ENCODE measurements at places on chromosomes 5 and 9.

DNA sequence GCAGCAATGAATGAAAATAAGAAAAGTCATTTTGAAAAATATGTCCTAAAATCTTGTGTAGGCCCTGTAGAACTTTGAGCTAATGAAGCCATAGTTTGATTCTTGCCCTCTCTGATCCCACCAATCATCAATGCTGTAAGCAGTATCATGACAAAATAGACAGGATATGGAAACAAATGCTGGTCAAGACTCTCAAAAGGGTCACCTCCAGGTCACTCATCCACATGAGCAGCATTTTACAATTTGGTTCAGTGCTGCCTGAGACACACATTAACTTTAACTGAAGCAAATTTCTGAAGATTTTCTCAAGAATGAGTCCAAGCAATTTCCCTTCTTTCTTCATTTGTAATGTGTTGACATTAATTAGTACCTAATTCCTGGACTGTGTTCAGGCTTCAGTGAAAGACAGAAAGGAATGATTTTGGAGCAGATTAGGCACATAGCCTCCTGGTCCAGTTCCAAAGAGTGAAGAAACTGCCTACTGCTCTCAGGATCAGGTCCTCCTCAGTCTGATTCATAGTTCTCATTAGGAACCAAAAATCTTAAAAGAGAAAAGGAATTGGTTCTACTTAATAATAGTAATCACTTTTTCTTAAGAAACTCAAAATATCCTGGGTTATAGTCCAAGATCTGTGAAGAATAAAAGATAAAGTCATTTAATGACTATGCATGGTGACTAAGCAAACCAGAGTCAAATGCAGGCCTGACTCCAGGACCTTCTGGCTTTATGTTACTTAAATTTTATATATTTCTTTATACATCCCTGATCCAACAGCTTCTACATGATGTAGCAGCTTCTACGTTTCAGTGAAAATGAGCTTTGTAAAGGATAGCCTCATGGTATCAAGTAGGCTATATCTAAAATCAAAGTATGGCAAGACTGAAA, 192.1 kb upstream of the RGMB start:
- DNase-seq: no peak

GRCh38 chr5:173056783-173057061, 570 bp downstream of the CREBRF start:
- peak; percentile 71 for DNase-seq

- DNase-seq: no peak
Observed at GRCh38 chr9:9750719-9751118, 862.1 kb downstream of the PTPRD start.

DNA sequence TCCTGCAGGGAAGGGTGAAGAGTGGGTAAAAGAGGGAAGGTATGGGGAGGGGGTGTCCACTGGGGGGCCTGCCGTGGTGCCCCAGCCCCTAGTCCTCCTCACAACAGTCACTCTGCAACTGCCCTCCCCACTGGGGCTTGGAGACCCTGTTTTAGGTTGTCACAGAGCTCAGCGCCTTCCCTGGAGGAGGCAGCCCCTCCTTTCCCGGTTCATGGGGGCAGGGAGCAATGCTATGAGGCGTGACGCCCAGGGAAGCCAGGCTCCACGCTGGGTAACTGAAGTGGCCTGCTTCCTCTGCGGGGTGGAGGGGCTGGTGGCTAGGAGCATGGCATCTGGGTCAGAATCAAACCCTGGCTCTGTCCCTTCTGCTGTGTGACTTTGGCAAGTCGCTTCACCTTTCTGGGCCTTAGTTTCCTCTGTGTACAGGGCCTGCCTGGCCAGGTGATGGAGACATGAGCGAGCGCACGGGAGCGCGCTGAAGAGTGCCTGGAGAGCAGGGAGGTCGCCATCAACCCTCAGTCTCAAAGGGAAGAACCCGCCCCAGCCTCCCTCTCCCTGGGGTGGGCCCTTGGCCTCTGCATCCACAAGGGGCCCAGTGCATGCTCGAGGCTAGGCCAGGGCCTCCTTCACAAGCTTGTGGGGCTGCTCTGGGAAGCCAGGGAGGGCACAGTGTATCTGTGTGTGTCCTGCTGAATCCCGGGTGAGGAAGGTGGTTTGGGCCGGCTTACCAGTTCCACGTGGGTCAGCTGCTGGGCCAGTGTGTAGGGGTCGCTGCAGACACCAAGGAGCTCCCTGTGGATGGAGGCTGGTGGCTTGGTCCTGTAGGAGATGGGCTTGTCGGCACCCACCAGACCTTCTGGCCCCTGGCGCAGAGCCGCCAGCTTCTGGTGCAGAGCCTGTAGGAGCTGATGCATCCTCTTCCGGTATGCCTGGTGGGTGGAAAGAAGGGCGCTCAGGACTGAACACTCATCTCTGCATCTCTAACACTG, 56.4 kb upstream of the RNF130 start:
- DNase-seq: no peak

DNA sequence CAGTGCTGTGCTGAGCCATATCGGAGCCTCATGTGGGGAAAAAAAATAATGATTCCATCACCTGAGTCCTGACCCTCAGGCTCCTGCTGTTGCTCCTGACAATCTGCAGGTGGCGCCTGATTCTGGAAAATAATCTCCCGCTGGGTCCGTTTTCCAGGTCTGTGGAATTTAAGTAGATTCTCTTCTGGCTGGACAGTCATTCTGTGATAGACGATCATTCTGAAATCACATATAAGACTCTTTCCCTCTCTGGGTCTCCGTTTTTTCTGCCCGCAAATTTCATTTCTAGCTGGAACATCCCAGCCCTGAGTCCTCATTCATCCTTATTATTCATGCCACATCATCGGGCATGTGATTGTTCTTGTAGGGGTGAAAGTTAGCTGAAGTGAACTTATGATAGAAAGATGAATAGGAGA, 22.1 kb upstream of the STXBP1 start:
- DNase-seq: no peak

GRCh38 chr5:59260200-59260599, 633.3 kb downstream of the PDE4D start:
- no peak for DNase-seq

GRCh38 chr9:8855046-8855445, 1055.5 kb upstream of the DMAC1 start:
- no peak for DNase-seq

DNA sequence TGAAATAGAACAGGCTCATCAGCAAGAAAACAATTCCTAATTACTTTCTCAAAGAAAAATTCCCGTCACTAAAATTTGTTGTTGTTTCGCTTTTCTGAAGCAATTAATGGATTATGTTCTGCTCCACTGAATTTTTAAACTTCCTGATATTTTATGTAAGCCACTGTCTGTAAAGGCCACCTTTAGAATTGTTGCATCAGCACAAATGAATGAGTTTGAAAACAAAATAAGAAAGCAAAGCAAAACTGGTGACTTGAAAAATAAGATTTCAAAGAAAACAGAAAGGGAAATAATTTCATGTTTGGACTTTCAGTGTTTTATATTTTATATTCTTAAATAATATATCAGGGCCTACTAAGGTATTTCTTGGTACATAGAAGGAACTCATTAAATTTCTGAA, 636.3 kb upstream of the TYRP1 start:
- no peak for DNase-seq

- no peak for DNase-seq
Observed at GRCh38 chr5:45089870-45090269, 281.1 kb downstream of the MRPS30 start.

DNA sequence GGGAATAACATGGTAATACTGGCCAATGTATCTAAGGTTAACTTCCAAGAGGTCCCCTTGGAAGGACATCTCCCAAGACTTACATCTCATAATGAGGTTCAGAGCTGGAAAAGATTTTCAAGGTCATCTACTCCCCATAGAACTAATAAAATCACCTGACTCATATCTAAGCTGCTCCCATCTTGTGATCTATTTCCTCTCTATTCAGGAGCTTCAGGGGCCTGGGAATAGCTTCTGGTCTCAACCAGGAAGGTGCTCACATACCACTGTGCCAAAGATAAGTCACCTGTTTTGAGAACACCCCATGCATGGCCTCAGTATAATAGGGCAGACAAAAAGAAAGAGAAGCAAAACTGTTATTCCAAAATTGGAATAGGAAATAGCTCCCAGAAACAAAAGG, 74.2 kb downstream of the OXCT1 start:
- DNase-seq: no peak

GRCh38 chr5:65271906-65272305, 209.8 kb downstream of the ADAMTS6 start:
- DNase-seq: no peak

- DNase-seq: no peak
Observed at GRCh38 chr9:33130961-33131789, 36.0 kb downstream of the B4GALT1 start.

DNA sequence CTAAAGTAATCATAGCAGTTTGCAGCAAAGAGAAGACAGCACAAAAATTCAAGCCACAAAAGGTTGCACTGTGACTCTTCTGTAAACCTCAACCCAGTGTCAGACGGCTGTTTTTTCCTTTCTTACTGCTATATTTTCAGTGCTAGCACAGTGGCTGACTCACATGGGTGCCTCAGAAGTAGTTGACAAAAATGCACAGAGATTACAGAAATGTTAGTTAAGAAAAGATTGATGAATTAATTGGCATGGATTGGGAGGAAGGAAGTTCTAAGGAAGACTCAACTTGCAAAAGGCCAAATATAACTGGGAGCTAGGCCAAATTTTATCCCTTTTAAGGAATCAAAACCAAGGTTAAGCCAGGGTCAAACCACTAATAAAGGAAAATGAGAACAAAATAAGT, 43.7 kb upstream of the ITGA1 start:
- DNase-seq: no peak

DNA sequence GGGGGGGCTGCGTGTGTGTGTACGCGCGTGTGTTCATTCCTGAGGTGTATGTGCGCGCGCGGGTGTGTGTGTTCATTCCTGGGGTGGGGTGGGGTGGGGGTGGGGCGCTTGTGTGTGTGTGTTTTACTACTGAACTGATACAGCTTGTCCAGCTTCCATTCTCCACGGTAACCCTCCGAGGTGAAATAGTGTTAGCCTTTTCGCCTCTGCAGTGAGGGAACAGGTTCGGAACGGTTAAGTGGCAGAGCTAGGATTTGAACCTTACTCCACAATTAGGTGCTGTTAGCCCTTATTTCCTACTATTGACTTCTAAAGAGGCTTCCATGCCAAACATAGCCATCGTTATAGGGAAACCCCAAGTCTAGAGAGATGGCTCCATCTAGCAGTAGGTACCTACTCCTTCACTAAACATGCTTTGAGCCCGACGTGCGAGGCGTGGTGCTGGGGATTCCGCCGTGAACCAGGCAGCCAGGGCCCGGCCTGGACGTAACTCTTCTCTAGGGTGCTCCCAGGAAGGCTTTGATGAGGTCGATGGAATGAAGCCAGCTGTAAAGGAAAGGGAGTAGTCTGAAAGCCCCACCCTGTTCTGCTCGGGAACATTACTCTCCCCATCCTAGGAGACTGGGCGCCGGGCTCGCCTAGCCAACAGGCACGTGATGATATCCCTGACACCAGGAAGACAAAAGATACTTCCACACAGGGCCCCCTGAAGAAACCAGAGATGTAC, 782 bp upstream of the SKP1 start:
- no peak for DNase-seq

GRCh38 chr5:72552041-72552557, 44.9 kb upstream of the ZNF366 start:
- DNase-seq: no peak

DNA sequence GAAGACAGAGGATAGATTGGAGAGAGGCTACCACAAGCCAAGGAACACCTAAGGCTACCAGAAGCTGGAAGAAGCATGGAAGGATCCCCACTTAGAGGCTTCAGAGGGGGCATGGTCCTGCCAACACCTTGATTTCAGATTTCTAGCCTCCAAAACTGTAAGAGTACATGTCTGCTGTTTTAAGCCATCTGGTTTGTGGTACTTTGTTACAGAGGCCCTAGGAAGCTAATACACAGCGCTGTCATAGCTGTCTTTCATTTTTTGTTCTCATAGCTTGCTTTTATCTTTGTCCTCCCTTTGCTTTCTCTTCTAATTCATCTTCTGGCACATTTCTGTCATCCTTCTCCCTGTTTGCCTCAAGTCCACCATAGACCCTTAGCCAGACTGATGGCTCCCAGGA, 104.5 kb downstream of the ATP10B start:
- DNase-seq: no peak

DNA sequence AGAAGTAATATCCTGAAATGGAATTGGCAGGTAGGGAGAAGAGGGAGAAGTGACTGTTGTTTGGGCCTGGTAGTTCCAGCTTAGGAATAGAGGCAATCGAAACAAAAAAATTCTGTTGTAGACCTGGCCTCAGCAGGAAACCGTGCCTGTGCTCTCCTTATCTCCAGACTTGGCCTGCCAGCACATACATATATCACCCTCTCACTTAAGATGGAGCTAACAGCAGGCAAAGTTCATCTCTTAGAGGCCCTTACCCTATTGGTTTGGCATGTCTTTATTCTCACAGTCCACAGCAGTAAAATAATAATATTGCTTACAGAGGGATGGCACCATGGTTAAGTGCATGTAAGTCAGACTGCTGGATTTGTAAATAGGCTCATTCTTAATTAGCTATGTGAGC, 19.6 kb upstream of the TNC start:
- DNase-seq: no peak

DNA sequence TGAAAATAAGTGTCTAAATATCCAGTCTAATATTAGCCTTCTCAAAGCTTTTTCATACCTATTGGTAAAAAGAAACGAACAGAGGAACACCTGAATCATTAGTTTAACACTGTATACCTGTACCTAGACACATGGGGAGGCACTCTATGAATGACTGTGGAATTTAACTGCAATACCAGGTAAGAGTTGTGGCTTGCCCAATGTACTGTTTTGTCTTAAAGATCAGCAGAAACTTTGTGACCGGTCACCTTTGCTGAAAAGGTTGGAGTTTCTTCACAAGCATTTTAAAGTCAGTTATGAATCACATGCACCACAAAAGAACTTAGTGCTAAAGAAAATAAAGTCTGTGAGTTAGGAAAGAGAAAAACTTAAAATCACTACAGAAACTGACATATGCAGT, 2.4 kb downstream of the PGGT1B start:
- no peak for DNase-seq

DNA sequence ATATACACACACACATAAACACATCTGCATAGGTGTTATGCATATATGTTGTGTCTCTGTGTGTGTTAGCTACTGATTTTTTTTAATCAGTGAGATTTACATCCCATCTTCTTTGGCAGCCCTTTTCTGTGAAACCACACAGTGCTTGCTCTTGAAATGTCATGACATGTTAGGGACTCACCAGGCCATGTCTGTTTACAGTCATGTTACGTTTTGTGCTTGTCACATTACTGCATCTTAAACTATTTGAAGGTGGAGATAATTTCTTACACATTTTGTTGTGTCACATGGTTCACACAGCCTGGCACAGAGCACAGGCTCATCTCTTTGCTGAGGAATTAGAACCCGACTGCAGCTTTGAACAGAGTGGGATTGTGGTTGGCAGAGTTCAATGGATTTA, 364.4 kb upstream of the RIOK2 start:
- DNase-seq: no peak

- DNase-seq: no peak
Observed at GRCh38 chr5:1280177-1281037, 14.5 kb downstream of the TERT start.

Measured in stimulated activated CD4-positive, alpha-beta T cell treated with anti-CD3 and anti-CD28 coated beads, Interleukin-15, amount 100 ng/mL, for 1 hour (primary cell).